ENCODE measurements at places on chromosomes 1 and 21.

GRCh38 chr1:40722622-40723021 is 31.1 kb downstream of the NFYC start:
- DNase-seq, result no peak

DNA sequence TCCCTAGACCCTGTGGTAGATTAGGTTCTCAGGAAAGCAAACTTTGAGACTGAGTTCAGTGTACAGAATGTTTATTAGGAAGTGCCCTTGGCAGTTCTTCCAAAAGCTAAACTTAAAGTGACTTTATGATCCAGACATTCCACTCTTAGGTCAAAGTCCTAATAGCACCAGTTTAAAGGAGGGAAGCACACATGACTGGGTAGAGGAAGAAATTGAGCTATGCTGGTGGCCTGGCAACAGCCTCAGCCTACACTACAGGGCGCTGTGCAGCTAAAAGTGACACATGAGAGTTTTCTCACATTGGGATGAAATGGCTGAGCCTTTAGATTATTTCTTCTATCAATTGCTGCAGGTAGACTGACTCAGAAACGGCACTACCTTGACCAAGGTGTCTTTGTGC is 280.4 kb downstream of the BRINP2 start:
- DNase-seq, result no peak

DNA sequence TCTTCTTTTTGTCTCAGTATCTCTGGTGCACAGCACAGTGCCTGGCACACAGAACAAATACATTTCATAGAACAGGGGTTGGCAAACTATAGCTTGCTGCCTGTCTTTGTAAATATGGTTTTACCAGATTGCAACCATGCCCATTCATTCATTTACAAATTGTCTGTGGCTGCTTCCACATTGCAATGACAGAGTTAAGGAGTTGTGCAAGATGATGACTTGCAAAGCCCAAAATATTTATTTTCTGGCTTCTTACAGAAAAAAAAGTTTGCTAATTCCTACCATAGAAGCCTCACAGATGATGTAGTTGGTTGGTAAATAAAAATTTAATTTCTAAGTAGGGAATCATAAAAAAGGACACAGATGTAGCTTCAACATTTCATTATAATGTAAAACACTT is 11.2 kb upstream of the HMGB4 start:
- DNase-seq, result no peak

DNA sequence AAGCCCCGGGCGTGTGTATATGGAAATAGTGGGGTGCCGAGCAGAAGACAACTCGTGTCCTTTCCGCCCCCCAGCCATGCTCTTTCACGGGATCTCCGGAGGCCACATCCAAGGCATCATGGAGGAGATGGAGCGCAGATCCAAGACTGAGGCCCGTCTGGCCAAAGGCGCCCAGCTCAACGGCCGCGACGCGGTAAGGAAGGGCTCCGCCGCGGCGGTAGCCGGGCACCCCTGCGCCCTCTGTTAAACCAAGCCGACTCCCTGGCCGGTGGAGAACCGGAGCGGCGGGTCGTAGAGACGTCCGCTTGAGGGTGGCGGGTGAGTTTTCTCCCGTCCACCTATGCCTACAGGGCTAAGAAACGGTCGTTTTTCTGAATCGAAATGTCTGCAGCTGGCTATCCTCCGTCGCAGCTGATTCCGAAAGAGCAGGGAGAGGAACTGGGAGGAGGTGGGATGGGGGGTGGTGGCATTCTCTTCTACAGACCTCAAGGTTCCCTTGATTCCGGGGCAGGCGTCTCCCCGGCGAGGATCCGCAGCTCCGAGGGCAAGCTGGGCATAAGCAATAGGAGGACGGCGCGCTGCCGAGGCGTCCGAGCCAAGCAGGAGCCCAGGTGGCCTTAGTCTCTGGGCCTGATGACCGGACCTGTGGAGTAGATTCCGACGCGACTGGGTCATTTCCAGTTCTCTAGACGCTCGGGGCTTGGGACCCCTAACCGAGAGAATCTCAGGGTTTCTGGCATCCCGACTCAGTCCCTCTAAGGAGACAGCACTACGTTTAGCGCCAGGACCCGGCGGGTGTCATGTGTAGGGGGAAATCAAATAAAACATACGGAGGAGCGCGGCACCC is 856 bp downstream of the LHX9 start:
- DNase-seq, result no peak

GRCh38 chr1:203443296-203443695 is 32.3 kb upstream of the PRELP start:
- DNase-seq, result no peak

- DNase-seq, result no peak
Measured at GRCh38 chr1:39933956-39934941, 20.7 kb upstream of the MFSD2A start.

DNA sequence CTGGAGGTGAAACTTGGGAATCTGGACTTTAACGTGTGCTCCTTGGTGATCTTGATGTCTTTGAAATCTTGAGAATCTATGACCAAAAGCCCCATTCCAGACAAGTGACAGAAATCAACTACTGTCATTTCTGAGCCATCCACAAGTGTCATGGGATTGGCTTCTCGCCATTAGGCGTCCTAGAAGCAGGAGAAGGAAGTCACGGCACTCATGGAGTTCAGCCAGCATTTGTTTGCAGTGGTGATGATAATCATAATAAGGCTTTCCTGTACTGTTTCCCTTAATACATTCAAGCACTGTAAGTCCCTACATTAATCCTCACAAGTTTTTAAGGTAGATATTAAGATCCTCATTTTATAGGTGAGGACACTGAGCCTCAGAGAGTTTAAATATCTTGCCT is 11.9 kb downstream of the F5 start:
- DNase-seq, result no peak

- peak; percentile 25 for DNase-seq
Measured at GRCh38 chr1:110188035-110188618, 22.0 kb upstream of the KCNC4 start.

DNA sequence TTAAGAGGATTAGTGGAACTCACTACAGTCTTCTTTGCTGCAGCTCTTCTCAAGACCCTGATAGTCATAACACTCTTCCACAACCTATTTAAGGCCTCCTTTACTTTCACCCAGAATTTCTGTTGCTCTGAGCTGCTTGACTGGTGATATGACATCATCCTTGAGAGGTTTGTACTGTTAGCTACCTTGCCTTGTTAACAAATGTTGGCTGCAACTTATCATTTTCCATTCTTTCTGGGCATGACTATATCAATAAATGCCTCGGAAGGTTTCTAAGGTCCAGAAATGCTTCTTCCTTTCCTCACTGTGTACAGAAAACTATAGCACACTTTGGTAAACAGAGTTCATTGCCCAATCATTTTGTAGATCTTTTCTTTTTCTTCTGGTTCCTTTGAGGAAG is 1292.2 kb upstream of the TMPRSS15 start:
- DNase-seq, result no peak

- DNase-seq, result no peak
Measured at GRCh38 chr1:71074681-71075080, 6.2 kb downstream of the ZRANB2 start.

GRCh38 chr1:38938722-38939260 is 2.8 kb downstream of the RHBDL2 start:
- no peak for DNase-seq

DNA sequence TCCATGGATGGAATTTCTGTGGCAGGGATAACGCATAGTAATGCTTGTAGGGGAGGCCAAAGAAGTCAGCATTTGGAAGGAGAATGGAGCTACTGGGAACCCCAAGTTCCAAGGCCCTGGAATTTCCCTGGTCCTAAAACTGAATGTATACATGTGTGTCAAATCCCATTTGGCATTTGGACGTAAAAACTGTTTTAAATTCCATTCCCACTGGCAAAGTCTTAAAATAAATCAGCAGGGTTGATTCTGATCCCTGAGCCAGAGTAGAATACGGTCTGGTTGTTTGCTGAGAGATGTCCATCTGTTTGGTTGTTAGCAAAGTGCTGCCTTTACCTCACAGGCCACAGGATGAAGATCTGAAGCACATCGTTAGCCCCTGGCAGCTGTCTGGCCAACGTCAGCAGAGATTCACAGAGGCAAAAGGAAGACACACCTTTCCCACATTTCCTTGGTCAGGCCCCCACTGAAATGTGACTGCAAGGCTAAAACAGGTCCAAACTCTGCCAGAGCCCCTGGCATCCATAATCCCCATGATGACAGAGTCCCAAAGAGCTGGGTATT is 62.2 kb downstream of the GORAB start:
- peak; percentile 55 for DNase-seq

DNA sequence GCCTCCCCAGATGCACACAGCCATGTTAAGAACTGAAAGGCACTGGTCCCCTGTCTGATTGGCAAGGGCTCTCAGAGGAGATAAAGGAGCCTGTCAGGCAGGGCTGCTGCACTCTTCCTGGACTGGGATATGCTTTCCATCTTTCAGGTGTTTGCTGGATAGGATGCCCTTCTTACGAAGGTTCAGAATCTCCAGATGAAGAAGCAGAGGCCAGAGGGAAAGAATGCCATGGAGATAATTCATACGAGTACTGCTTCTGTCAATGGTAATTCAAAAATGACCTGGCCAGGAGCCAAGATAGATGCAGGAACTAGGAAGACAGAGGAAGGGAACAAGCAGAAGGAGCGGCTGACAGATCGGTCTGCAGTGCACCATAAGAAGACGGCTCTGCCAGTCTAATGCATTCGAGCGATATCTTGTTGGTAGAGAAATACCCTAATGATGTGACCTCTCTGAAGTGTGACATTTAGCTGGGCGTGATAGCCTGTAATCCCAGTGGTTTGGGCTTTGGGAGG is 16.6 kb upstream of the ATP2B4 start:
- peak; percentile 8 for DNase-seq

DNA sequence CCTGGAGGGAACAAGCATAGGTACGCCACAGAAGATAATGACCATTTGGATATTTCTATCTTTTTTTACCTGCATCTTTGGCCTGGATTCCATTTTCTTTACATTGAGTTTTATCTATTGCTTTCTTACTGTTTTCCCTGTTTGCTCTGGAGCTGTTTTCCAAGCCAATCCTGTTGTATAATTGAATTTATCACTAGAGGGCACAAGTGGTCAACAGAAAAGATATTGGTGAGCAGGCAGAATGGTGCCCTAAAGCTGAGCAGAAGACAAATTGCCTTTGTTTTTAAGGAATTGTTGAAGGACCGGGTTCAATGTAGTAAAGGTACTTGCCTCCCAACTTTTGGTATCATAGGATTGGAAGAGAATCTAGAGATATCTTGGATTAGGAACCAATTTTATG is 152.8 kb downstream of the PPP1R12B start:
- peak; percentile 64 for DNase-seq

- DNase-seq, result no peak
Measured at GRCh38 chr1:201905234-201905890, 16.7 kb downstream of the SHISA4 start.

DNA sequence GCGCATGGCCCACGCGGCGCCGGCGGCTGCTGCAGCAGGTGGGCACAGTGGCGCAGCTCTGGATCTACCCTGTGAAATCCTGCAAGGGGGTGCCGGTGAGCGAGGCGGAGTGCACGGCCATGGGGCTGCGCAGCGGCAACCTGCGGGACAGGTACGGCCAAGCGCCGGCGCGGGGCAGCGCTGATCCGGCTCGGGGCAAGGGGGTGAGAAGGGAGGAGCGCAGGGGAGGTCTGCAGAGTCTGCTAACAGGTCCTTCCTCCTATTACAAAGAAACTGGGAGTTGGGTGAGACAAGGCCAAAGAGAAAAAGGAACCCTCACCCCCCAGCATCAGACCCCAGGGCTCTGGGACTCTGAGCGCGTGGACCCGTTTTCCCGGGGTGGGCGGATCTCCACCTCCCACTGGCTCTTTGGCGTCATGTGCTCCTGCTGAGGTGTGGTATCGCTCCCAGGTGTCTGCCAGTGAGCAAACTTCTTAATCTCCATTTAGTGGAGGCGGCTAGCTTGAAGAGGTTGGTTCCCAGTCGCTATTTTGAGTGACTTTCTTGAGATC is 431 bp downstream of the MTARC1 start:
- DNase-seq, result peak; percentile 74

DNA sequence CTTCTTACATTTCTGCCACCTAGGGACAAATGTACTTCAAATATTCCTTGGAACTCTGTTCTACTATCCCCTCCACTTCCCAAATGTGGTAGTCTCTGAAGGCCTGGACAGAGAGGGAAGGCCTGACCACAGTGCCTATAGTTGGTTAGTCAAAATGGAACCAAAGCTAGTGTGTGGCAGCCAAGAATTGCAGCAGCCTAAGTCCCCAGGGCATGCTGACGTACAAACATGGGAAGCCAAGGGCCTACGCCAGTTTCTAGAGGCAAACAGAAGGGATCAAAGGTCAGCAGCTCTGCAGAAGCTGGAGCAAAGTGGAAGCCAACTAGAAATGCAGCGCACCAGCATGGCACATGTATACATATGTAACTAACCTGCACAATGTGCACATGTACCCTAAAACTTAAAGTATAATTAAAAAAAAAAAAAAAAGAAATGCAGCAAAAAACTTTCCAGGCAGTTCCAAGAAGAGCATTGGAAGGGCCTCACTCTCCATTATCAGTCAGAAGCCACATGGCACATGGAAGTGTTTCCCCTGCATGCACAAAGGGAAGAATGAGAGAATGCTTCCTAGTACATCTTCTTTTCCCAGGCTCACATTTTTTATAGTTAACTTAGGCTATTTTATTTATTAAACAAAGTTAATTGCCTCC is 39.4 kb upstream of the GADD45A start:
- peak; percentile 80 for DNase-seq

GRCh38 chr1:221473411-221473810 is 268.5 kb downstream of the DUSP10 start:
- DNase-seq, result no peak

- no peak for DNase-seq
Measured at GRCh38 chr1:179141592-179142251, 59.9 kb downstream of the TOR3A start.

GRCh38 chr21:34888569-34889319 is 160.4 kb downstream of the RUNX1 start:
- peak; percentile 88 for DNase-seq

DNA sequence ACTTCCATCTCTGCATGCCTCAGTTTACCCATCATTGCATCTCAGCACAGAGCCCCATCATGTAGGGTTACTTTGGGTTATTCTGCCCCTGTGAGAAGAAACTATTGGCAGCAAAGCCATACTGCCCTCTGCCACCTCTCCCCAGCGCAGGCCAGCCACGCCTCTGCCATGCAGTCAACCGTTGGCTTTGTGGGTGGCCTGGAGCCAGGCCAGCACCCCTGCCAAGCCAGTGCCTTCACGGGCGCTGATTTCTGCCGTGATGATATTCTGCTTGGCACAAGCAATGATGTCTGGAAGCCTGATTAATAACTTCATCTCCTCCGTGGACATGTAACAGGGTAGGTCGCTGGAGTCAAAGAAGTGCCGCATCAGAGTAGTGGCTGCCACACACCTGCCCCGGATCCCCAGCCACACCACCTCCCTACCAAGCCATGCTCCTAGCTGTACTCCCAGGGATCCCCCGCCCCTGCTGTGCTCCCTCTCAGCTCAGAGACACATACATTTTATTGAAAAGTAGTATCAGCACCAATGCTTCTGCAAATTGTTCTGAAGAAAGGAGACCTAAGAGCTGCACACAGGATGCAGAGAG is 15.0 kb upstream of the CEP85 start:
- DNase-seq, result no peak

DNA sequence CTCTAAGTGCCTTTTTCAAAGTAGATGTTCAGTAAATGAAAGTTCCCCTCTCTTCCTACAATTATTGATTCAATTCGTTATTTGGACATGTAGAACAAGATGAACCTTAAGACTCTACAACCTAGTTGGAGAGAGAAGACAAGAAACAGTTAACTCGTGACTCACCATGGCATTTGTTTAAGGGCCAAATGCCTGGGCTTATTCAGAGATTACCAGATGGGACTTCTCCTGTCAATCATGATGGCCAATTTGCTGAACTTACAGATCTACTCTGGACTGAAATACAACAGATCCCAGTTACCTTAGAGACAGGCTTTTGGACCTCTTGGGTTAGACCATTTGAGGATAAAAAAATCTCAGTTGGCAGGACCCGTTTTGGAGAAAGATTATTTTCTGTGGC is 93.5 kb downstream of the C1orf94 start:
- no peak for DNase-seq

GRCh38 chr21:15031790-15032357 is 32.9 kb downstream of the NRIP1 start:
- no peak for DNase-seq
